Stimulated activated CD4-positive, alpha-beta T cell treated with anti-CD3 and anti-CD28 coated beads, Interleukin-12 subunit alpha, Interleukin-12 subunit beta, amount 100 ng/mL, for 4 hours (primary cell): ENCODE measurements at places on chromosomes 7 and 10.

GRCh38 chr10:48671914-48672595 lies 12.6 kb upstream of the WDFY4 start:
- no peak for DNase-seq

DNA sequence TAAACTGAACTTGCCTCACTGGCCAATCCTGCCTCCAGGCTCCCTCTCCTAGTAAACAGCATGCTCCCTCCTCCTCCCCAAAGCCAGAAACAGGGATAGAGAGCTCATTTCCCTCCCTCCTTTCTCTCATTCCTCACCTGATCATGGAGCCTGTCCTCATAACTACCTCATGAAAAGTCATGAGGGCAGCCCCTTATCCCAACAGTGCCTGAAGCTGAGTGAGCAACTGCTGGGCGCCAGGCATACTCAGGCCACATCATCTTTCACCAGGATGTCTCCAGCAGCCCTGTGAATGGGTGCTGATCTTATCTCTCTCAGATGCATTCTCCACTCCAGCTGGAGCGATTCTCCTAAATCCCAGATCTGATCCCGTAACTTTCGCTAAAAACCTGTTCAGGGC lies 307.2 kb downstream of the PRPF18 start:
- DNase-seq: no peak

DNA sequence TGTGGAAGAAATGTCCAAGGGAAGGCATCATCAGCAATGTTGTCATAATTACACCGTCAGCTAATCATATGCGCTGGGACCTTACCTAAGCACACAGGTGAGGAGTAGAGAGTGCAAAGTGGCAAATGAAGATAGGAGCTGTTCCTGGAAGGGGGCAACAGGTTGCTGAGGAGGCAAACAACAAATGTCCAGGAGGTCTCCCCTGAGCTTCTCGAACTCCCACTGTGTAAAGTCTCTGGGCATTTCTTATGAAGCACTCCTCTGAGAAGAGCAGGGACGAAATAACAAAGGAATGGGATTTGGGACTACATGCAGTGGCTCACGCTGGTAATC lies 152.5 kb downstream of the DOCK4 start:
- DNase-seq: no peak

- DNase-seq: no peak
Measured at GRCh38 chr7:134289423-134289822, 27.3 kb downstream of the SLC35B4 start.
